ENCODE measurements at places on chromosomes 2 and 18.

- no peak for DNase-seq
These were observed 191.0 kb upstream of the FN1 start for GRCh38 chr2:215626812-215627281.

DNA sequence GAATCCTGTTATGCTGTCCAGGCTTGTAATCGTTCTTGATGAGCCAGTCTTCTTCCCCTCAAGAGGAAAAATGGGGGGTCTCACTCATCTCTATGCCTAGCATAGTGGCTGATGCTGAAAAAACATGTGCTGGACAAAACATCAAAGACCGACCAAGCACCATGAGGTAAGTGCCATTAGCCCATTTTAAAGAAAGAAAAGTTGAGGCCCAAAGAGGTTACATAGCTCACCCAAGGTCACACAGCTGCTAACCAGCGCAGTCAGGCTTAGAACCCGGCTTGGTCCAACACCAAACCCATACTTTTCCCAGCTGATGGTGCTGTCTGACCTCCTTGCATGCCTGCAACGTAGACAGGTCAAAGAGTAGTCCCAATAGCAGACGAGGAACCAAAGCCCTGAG, 156.4 kb downstream of the INHBB start:
- DNase-seq: no peak

- DNase-seq: no peak
These were observed 46.6 kb upstream of the ATP6V1B1 start for GRCh38 chr2:70888923-70889715.

- peak; percentile 6 for DNase-seq
These were observed 17.1 kb downstream of the DYNAP start for GRCh38 chr18:54608028-54608642.

GRCh38 chr2:122163617-122164016, 408.2 kb downstream of the TSN start:
- no peak for DNase-seq

- DNase-seq: no peak
These were observed 29.9 kb downstream of the HDHD2 start for GRCh38 chr18:47120428-47120827.

- no peak for DNase-seq
These were observed 51.2 kb downstream of the SFXN5 start for GRCh38 chr2:73020306-73020656.

DNA sequence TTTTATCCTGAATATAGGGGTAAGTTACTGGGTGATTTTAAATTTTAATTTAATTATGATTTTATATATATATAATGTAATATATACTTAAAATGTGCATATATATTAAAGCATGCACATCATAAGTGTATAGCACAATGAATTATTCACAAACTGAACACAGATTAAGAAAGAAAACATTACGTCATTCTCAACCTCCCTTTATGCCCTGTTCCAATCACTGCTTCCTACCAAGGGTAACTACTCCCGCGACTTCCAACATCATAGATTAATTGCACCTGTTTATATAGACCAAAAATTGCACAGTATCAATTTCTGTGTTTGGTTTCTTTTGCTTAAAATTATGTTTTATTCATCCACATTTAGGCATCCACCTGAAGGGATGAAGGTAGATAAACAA, 301.3 kb upstream of the KLHL14 start:
- no peak for DNase-seq

DNA sequence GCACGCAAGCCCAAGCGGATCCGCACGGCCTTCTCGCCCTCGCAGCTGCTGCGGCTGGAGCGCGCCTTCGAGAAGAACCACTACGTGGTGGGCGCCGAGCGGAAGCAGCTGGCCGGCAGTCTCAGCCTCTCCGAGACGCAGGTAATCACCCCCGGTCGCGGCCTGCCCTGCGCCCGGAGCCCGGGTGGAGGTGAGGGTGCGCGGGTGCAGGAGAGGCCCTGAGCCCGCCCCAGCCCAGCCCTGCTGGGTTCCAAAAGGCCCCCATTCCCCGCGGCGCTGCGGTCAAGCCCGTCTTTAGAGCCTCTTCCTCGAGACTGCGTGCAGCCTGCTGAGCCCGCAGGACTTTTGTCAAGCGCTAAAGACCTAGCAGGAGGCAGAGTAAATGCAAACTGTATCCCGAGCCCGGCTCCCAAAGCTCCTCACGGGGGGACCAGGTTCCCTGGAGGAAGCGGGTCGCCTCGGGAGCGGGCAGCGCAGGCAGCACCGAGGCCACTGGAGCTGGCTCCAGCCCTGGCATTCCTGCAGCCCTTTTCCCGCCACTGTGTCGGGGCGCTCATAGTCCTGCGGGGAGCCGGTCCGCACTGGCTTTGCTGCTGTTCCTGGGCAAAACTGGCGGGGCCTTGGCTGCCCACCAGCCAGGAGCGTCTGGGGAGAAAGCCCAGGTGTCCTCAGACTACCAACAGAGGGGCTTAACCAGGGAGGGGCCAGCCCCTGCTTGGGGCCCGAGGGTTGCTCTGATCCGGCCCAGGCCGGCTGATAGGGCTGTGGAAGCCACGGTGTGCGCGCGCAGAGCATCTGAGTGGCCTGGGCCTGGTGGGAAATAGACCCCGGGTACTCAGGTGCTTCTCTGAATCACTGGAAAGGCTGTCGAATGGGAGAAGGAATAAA, 7.3 kb downstream of the EMX1 start:
- DNase-seq: no peak

DNA sequence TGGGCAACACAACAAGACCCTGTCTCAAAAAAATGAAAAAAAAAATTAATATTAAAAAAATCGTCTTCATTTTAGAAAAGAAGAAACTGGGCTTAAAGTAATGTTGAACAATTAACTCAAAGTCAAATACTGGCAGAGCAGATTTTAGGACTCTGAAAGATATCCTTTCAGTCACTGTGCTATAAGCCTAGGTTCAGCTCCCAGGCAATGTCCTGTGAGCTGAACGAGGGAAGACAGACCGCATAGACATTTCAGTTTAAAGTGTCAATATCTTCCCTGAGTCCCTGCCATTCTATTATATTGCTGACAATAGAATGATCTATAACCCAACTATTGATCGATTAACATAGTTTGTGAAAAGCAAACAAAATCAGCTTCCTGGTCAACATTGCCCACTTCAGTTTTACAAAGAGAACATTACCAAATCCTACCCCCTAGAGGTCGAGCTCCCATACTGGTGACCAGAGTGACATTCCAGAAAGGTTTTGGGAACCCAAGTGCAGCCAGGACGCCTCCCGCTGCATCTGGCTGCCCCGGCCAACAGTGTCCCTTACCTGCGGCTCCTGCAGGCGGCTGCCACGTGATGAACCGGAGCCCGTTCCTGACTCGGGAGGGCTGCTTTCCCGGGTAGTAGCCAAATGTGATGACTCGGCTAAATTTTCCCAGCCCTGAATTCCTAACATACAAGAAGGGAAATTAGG, 639 bp downstream of the MRO start:
- peak; percentile 16 for DNase-seq

DNA sequence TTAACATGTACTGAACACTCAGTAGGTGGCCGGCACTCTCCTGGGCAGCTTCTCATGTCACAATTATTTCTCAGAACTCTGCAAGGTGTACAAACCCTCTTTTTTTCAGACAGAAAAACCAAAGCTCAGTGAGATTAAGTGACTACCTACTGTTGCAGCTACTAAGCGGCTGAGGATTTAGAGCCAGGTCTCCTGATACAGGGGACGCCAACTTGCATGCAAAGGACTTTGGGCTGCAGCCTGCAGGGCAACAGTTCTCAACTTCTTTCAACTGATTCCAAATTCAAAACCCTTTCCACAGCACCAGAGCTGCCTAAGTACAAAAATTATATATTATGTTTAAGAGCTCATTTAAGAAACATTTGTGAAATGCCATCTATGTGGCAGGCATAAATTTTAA, 177.6 kb downstream of the SUCLG1 start:
- no peak for DNase-seq

DNA sequence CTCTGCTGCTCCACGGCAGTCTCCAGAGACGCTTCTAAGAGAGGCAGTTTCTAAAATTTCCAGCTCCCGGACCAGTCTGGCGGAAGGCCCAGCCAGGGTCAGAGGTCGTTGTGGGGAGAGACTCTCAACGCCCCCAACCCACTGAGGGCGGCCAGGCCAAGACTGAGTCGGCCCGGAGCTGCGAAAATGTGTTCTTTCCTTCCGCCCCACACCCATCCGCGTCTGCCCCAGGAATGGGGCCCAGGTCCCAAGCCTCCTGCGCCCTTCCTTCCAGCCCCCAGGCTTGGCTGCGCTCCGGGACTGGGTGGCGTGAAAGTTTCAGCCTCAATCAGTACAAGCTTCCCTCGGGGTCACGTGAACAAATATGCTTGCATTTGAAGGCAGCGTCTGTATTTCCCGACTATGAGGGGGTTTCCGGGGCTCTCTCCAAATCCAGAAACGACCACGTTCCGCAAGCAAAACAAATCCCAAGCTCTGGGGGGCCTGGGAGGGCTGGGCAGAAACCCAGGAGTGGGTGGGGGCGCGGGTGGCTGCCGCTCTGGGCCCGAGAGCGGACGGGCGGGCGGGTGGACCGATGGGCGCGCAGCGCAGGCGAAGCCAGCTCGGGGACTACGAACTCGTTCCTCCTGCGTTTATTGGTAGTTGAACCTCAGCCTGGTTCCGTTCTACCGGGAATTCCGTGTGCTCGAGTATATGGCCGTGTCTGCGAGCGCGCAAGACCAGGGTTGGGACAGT, 3.3 kb downstream of the HOXD3 start:
- no peak for DNase-seq
